NCI-H345 (cell line): ENCODE measurements at places on chromosomes 6 and 20.

- DNase-seq: no peak
These were observed 45.3 kb upstream of the RAB32 start for GRCh38 chr6:146498309-146498708.

DNA sequence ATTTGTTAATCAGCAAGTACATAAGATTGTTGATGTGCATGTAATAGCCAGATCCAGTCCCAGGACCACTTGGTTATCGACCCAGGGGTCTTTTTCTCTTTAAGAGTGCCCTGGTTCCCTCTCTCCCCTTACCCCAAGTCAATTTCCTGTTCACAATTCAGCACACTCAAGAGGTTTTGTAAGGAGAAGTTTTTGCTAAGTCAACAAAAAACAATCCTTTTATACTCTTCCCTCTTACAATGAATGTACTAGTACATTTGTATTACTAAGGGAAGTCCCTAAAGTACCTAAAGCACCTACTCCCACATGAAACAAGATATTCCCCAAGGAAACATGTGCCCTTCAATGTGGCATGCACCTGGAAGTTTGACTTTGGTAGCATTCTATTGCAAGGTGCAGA is 1.6 kb upstream of the NT5DC1 start:
- no peak for DNase-seq

DNA sequence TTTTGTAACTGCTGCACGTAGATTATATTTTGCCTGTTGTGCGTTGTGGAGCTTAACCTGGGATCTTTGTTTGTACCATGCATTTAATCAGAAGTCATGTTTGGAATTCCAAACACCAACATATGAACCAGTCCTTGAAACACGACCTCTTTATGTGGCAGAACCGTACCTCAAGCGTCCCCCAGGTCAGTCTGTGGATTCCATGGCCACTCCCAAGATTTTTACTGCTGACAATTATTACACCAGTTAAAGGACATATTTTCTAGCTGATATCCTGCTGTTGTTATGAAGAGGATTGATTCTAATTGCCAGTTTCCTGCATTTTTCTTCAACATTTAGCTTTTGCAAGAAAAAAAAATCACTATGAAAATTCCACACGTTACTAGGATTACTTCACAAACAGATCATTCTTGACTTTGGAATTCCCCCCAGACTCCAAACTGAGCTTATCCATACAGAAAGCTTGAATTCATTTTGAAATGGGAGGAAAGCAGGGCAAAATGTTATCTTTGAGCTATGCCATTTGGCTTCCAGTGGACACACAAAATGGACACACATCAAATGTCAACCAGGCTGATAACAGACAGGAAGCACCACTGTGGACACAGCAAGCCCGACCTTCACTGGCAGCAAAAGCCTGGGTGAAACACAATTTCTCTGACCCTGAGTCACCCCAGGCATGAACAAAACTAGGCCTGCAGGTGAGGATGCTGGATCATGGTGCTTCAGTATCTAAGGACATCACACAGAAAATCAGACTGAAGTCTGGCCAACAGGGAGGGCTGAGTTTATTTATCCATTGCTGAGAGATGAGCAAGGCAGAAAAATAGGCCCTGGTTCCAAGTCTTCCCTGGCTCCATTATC is 542.9 kb upstream of the JAG1 start:
- no peak for DNase-seq

DNA sequence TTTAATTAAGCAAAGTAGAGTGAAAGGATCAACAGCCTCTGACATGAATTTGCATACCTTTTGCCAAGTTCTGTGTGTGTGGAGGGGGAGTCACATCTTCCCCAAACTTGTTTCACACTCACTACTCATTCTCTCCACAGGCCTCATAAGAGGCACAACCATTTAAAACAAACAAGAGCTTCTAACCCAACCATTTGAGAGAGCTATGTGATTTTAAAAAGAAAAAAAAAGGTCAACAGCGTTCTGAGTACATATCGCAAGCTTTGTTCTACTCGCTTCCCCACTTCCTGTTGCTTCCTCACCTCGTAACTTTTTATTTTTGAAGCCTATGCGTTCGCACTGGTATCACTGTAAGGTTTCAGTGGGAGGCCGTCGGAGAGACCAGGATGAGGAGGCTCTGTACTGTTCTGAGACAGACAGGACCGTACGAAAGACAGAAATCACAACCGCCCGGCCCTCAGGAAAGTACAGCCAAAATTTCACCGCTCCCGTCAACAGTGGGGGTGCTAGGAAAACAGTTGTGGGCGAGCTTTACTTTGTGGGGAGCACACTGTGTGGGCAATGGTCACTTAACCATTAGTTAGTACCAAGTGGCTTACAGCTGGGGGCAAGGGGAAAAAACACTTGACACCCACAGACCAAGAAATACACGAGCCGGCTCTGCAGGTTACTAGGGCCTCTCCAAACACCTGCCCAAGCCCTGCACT is 61.3 kb downstream of the TRERF1 start:
- DNase-seq: no peak

GRCh38 chr6:3912361-3913076 is 63.3 kb downstream of the FAM50B start:
- DNase-seq: no peak

DNA sequence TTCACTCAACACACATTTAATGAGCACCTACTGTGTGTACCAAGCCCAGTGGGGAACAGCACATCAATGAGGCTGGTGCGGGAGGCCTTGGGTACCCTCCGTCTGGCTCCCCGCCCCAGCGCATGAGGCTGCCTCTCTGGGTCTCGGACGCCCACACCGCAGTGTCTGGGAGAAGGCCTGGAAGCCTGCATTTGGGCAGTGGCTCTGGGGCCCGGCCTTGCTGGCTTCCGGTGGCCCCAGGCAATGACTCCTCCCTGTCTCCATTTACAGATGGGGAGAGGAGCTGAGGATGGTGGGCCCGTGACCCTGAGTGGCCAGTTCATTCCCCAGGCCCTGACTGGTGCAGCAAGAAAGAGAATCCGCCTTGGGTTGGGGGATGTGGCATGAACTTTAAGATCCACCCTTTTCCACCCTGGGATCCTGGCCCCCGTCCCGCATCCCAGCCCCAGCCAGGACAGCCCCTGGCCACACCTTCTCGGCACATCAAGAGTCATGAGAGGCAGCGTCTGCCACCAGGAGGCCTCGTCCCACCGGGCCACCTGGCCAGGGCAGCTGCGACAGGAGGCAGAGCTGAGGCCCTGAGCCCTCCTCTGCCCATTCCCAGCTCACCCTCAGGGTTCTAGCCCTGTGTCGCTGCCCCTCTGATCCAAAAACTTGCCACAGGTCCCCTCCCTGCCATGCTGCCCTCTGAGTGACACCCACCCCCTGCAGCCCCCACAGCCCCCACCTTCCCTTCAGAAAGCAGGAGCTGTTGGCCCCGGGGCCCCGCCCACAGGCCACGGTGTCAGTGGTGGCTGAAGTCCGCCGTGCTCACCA is 17.5 kb upstream of the MRGBP start:
- no peak for DNase-seq

- peak; percentile 24 for DNase-seq
These were observed 68.0 kb downstream of the PLAGL1 start for GRCh38 chr6:143940011-143940597.

- no peak for DNase-seq
These were observed 235.7 kb downstream of the MYLK4 start for GRCh38 chr6:2514965-2515543.

DNA sequence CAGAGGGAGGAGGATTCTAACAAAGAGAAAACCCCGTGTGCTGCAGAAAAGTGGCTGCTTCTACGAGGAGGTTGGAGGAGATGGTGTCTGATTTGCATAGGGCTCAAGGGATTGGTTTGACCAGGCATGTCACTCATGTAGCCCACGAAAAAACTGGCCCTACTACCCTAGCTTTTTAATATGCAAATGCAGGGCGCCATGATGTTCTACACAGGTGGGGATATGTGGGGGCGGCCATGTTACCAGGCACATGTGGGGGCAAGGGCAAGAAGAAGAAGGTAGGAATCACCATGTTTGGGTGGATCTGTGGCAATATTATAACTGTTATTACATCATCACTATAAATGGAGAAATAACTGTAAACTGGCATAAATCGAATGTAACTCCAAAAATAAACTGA is 9.9 kb downstream of the KIAA1755 start:
- no peak for DNase-seq

DNA sequence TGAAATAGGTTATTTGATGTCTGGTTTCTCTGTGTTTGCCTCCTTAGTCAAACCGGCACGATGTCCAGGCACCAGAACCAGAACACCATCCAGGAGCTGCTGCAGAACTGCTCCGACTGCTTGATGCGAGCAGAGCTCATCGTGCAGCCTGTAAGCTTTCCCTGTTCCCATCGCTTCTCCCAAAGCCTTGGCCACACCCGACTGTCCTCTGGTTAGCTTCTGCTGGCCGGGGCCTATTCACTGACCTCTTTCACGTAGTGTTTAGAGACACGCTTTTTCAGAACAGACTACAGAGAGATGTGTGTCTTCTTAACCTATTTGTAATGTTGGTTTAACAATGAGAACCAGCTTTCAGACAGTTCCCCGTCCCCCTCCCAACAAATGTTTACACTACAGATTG is 14.2 kb downstream of the DSP start:
- DNase-seq: no peak
